ENCODE measurements at places on chromosomes 16 and 17. TPM values are rescaled to one million over a fixed set of nuclear protein-coding genes. Genes with fewer than 3 reads are reported as not detected.

DNA sequence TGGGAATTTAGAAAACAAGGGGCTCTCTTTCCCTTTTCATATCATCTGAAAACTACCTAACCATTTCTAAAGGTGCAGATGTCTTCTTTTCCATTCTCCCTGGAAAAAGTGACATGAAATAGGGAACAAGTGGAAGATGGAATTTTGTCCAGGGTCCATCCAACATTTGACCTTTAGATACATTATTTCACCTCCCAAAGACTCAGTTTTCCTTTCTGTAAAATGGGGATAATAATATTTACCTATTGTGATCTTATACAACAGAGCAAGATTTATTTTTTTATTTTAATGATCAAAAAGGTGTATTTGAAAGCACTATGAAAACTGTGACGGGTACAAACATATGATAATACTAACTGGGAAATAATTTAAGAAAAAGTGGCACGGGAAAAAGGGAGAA is 106.3 kb downstream of the HS3ST3A1 start:
- DNase-seq: no peak

GRCh38 chr17:73546770-73547536 is 97.3 kb downstream of the SDK2 start:
- DNase-seq: no peak

DNA sequence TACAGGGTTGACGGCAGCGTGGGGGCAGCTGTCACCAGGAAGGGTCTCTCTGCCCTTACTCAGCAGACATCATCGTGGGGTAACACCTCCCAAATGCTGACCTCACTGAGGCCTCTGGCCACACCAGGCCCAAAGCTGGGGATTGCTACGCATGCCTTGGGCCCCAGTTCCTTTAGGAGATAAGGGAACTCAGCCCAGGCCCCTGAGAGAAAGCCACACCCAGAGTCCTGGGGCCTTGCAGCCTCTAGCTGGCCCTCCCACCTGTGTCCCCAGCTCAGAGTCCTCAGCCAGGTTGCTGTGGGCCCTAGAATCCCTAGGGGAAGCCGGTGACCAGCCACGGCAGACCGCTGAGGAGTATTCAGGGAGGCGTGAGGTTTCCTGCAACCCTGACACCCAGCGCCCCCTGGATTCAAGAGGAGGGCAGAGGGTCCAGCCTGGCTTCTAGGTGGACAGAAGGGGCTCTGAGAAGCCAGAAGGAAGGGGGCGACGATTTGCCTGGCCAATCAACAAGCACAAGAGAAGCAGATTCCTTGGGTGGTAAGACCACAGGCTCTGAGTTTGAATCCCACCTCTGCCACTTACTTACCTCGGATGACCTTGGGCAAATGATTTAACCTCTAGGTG is 10.3 kb upstream of the GINS2 start:
- no peak for DNase-seq

The ELMO3 gene
- total RNA-seq: 5.9 TPM

DNA sequence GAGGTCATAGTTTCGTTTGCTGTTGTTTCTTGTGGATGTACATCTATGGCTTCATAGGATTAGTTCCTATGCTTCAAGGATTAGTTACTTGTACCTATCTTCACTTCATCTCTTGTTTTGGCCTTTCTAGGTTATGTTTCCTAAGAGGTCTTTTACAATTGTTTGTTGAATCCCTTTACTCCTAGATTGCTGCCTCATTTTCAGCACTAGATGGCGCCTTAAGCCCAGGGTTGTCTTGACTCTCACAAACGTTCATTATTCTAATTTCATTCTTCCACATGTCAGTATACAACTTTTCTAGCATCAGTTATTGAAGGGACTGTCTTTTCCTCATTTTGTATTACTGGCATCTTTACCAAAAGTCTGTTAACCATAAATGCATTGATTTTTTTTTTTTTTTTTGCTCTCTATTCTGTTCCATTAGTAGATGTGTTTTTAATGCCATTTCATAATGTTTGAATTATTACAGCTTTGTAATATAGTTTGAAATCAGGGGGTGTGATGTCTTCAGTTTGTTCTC is 45.0 kb upstream of the NACA2 start:
- DNase-seq: peak; percentile 2

Data from kidney epithelial cell (primary cell).